Sigmoid colon (tissue), 7 donors: ENCODE measurements at places on chromosomes 13 and 19. TPM values are rescaled to one million over a fixed set of nuclear protein-coding genes. Genes with fewer than 3 reads are reported as not detected.

DNA sequence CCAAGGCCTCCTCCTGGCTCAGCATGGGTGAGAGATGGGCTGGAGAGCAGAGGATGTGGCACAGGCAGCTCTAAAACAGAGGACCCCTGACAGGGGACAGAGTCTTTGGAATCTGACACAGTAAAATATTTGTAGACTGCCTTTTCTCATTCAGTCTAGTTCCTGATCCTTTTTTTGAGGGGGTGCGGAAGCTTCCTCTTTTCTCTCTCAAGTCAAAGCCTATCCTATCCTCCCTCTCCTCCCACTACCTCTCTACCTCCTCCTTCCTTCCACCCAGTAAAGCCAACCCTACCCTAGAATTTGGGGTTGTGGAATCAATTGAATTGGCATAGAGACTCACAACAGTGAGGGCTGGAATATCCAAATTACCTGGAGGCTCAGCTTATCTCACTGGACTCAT lies 82.0 kb downstream of the TEX26 start:
- no peak for DNase-seq

DNA sequence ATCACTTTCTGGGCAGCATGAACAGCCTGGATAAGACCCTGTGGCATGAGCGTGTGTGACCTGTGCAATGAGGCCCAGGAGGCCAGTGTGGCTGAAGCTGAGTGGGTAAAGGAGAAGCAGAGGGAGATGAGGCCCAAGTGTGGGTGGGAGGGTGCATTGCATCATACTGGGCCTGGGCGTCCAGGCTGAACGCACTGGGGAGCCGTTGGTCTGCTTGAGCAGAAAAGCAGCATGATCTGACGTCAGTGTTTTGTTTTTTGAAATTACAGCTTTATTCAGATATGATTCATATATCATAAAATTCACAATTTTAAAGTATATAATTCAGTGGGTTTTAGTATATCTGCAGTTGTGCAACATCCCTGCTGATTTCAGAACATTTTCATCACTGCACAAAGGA lies 409.7 kb downstream of the HS6ST3 start:
- DNase-seq: no peak

DNA sequence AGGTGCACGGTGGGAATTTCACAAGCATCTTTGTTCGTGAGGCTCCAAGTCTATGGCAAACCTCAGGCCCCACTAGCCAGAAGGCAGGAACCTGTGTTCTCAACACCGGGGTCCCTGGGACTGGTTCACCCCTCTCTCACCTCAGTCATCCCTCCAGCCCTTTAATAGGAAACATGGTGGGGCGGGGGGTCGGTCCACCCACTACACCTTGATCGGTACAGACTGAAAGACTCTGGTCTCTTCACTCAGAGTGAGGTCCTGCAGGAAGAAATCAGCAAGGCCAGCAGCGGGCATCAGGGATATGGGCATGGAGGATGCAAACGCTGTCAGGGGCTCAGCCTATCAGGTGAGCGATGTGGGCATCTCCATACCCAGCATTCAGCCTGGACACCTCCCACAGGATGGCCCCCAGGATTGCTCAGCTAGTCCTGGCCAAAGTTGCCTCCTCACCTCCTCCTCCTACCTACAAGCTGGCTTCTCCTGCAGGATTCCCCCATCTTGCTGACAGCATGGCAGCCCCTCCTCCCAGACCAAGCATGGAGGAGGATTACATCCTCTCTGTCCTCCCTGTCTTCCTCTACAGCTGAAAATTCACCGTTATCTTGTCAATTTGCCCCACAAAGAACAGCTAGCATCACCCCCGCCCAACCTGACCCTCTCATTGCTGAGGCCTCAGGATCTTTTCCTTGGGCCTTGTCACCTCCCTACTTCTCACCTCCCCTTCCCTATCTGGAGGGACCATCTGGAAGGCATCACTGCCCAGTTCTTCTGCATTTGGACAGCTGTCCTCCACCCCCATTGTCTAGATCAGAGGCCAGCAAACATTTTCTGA lies 37.3 kb upstream of the CD33 start:
- no peak for DNase-seq

- DNase-seq: no peak
Measured at GRCh38 chr13:41546372-41547190, 89.2 kb downstream of the RGCC start.

DNA sequence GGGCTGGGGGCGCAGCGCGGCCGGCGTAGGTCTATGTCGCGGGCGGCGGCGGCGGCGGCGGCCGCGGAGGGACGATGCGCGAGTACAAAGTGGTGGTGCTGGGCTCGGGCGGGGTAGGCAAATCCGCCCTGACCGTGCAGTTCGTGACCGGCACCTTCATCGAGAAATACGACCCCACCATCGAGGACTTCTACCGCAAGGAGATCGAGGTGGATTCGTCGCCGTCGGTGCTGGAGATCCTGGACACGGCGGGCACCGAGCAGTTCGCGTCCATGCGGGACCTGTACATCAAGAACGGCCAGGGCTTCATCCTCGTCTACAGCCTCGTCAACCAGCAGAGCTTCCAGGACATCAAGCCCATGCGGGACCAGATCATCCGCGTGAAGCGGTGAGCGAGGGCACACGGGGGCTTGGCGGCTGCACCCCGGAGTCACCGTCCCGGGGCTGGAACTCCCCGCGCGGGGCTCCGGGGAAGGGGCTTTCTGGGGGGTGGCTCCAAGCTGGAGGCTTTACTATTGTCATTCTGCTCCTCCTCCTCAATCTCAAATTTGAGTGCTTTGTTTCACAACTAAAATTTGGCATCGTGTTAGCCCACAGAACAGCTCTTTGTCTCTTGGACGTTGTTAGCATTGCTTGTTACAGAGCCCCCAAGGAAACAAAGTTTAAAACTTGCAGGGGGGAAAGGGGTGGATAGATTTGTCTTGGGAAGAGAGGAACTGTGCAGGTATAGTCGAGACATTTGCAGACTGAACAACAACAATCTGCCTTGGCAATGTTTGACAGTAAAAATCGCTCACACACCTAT lies 630 bp downstream of the RAP2A start:
- peak; percentile 78 for DNase-seq

- DNase-seq: peak; percentile 62
Measured at GRCh38 chr19:27746691-27747380, 1466.1 kb downstream of the UQCRFS1 start.

- no peak for DNase-seq
Measured at GRCh38 chr13:47999973-48000372, 1.1 kb downstream of the SUCLA2 start.

DNA sequence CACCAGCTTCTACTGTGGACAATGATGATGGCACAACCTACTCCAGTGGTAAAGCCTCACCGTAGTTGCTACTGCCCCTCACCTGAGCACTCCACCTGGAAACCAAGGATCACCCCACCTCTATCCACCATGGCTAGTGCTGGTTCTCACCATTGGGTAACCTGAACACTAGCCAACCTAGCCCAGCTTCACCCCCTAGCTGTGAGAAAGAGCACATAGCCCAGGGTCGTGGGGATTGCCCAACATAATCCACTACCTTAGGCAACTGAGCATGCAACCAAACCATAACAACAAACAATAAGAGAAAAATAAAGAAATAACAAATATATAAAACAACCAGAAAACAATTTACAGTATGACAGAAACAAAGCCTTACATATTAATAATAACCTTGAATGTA lies 560.1 kb downstream of the DIAPH3 start:
- DNase-seq: no peak

DNA sequence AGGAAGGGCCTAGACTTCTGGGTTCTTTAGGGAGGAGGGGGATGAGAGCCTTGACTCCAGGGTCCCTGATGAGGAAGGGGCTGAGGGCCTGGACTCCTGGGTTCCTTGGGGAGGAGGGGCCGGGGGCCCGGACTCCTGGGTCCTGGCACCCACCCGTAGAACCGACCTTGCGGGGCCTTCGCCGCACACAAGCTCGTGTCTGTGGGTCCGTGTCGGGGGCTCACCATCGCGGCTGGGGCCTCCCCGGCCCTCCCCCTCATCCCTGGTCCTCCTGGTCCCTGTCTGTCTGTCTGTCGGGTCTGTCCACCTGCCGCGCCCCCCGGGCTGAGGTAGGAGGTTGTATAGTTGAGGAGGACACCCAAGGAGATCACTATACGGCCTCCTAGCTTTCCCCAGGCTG lies 662 bp upstream of the SPACA6 start:
- no peak for DNase-seq

- DNase-seq: no peak
Measured at GRCh38 chr19:18951721-18952281, 10.8 kb upstream of the HOMER3 start.

GRCh38 chr13:39825886-39826285 lies 170.4 kb downstream of the COG6 start:
- no peak for DNase-seq

- DNase-seq: no peak
Measured at GRCh38 chr13:32093006-32093405, 61.4 kb downstream of the FRY start.

- no peak for DNase-seq
Measured at GRCh38 chr19:49085868-49086232, 599 bp downstream of the SNRNP70 start.

- DNase-seq: no peak
Measured at GRCh38 chr19:8083141-8083540, 30.6 kb downstream of the CCL25 start.

Gene GFY
- total RNA-seq: not detected

Gene ZNF442
- total RNA-seq: 3.2 TPM

Gene CYP2A6
- total RNA-seq: 1.8 TPM

Gene CD37
- 5.8 TPM for total RNA-seq

Gene SPART
- total RNA-seq: 83.2 TPM

Gene SMIM44
- not detected for total RNA-seq

Gene GRIK5
- total RNA-seq: 8.4 TPM

Gene LYPD5
- 2.0 TPM for total RNA-seq
